ENCODE measurements at places on chromosomes 1 and 21. TPM values are rescaled to one million over a fixed set of nuclear protein-coding genes. Genes with fewer than 3 reads are reported as not detected.

DNA sequence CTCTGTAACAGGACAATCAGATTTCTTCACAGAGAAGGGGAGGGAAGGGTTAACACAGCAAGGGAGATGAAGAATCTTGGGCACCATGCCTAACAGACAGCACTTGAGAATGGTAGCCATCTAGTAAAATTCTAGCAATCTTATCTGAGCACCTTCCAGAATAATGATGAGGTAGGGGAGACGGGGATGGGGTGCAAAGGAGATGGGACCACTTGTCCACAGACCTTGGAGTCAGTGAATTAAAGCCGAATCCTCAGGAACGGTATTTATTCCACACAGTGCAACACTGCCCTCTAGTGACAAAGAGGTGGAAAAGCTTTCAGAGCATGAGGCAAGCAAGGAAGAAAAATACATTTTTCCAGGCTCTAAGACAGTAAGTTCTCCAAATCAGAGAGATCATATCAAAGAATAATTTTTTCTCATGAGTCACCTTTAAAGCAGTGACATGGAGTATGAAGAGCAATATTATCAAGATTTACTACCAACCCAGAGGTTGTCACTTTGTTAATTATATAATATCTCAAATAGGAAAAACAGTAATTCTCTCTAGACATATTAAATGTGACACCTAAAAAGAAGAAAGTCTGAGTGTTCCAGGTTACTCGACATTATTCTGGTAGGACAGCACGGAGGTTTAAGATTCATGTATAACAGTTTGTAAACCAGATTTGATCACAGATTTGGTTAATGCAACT lies 43.3 kb upstream of the LPAR3 start:
- peak; percentile 77 for DNase-seq

DNA sequence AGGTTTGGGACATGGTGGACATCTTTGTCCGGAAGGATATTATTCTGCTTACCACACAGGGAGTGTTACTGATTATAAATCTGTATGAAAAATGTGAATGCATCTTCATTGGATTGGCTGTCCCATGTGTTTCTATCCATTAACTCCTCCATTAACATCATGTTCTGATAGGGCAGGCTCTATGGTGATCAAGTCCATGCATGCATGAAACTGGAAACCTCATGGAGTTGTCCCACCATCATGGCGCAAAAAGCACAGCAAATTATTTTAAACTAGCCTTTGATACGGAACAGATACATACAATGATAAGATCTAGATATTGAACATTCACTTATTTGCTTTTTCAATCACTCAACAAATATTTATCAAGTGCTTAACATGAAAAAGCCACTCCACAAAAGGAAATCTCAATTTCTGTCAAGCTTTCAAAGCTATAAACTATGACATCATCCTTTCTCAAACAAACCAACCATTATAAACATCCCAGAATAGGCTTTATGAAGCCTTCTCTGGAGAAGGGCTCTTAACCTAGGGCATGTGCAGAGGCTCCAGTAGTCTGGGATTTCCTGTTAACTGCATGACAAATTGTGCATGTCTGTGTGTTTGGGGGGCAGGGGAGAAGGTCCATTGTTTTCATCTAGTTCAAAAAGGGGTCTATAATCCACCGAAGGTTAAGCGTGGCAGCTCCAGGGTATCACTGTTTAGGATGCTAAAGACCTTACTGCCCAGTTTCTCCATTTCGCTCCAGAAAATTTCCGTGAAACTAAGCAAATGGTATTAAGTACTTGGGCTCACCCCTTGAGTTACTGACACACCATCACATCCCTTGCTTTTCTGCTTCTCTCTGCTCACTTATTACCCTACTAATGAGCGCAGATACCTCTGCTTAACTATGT lies 46.1 kb downstream of the ADAMTS1 start:
- DNase-seq, result peak; percentile 15

AMY2A gene
- total RNA-seq, result not detected

- DNase-seq, result no peak
Observed at GRCh38 chr1:239112101-239112935, 274.1 kb upstream of the CHRM3 start.

TGFBR3 gene
- 7.4 TPM for total RNA-seq

MAN1C1 gene
- total RNA-seq, result 0.79 TPM

PHTF1 gene
- 34.7 TPM for total RNA-seq

DNA sequence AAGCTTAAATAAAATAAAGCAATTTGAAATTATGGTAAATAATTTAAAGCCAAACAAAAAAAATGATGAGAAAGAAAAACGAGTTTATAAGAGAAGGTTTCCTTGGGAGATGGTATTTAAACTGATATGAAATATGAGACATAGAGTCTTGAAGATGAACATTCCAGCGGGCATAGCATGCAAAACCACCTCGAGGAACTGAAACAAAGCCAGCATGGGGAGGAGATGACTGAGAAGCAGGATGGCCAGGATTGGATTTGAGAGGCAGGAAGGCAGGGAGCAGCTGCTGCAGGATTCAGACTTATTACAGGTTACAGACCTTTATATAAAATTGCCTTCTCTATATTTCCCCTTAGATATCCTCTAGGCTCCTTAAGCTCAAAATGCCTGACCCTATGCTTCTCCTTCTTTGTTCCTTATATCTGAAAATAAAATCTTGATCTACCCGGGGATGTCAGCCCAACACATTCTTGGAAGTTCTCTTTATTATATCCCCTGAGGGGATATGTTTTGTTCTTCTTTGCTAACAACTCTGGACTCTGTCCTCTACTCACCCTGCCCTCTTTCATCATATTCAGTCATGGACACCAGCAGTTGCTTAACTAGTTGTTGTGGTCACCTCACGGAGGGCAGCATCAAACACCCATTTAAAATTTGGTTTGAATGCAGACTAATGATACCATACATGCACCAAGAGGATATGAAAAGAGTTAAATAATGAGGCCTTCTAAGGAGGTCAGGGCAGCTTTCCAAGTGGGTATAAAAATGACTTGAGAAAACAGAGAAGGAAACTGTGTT lies 719.1 kb upstream of the B3GALT2 start:
- DNase-seq, result no peak

DNA sequence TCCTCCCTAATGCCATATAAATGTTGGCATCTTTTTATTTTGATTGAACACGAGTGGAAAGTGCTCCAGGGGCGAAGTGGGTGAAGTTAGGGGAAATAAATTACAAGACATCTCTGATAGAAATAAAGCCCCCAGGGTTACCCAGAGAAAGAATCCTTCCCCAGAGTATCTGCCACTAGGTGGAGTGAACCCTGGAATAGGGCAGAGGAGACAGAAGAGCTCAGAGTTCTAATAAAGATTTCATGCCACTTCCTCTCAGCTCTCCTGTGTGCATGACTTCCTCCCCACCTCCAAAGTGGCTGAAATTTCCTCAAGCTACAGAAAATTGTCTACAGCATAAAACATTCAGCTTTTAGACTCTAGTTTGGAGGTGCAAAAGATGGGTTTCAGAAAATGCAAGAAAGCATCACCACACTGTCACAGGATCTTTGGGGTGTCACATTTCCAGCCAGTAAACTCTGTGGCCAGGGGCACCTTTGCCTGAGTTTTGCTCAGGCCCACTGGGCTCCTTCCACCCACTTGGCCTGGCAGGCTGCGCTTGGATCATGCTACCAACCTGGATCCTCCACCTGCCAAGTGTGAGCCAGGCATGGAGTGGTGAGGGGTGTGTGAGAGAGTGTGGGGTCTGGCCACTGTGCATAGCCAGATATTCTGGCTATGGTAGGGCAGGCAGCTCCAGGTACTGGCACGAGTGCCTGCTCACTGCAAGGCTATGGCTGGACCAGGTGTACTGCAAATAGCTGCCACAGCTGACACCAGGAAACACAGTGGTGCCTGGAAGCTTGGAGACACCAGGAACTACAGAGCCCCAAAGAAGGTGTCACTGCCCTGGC lies 208.8 kb upstream of the USP25 start:
- no peak for DNase-seq

PRELP gene
- total RNA-seq, result not detected

GLIS1 gene
- total RNA-seq, result not detected

PLA2G2F gene
- total RNA-seq, result not detected

TLR5 gene
- total RNA-seq, result under 0.01 TPM

FCAMR gene
- total RNA-seq, result not detected

ADAMTSL4 gene
- 0.22 TPM for total RNA-seq

- DNase-seq, result no peak
Observed at GRCh38 chr1:160883581-160884513, 1.1 kb downstream of the ITLN1 start.

- no peak for DNase-seq
Observed at GRCh38 chr1:162536511-162536910, 25.0 kb upstream of the UAP1 start.

DNA sequence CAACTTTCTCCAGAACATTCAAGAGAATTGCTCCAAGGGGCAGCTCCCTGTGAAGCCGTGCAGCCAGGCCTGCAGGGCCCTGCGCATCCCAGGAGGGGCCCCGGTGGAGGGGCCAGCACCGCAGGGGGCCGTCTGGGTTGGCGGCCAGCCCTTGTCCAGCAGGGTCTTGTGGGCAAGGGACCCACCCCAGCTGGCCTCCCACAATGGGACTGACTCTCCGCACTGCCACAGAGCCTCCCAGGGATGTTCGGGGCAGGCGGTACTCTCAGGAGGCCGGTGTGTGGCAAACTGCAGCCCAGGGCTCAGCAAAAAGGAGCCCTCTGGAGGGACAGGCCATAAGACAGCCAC lies 68.2 kb upstream of the COL6A1 start:
- DNase-seq, result no peak

OR2M3 gene
- total RNA-seq, result not detected

GRCh38 chr1:114669562-114670082 lies at the start of gene DENND2C:
Gene DENND2C (minus strand): TSS chr1:114670049. CDS start chr1:114625984, 44,065 bp downstream.
- no peak for DNase-seq

FBXO2 gene
- 2.2 TPM for total RNA-seq

TMPRSS15 gene
- not detected for total RNA-seq

LRRC7 gene
- under 0.01 TPM for total RNA-seq

DNA sequence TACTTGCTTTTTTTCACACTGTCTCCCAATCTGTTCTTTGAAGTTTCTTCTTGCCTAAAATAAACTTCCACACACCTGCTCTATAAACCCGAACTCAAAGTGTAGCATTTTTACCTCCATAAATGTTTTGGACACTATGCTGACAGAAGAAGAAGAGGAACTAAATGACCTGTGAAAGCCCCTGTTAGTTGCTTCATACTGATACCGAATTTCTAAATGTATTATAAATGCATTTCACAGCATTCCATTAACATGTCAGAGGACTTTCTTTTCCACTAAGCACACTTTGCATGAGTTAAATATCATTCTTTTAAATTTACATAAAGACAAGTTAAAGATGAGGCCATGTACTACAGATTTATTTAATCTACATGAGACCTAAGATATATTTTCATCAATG lies 281.0 kb downstream of the SMYD3 start:
- no peak for DNase-seq

HRNR gene
- not detected for total RNA-seq

CLIC6 gene
- not detected for total RNA-seq

GRCh38 chr1:29309075-29309474 lies 72.8 kb downstream of the PTPRU start:
- DNase-seq, result no peak

GRCh38 chr1:116881879-116882520 lies 27.7 kb upstream of the PTGFRN start:
- DNase-seq, result peak; percentile 43

- DNase-seq, result no peak
Observed at GRCh38 chr1:81852961-81853360, 52.2 kb downstream of the ADGRL2 start.

GUCA2A gene
- total RNA-seq, result not detected

CELA2A gene
- not detected for total RNA-seq

SMIM34 gene
- total RNA-seq, result not detected

- peak; percentile 54 for DNase-seq
Observed at GRCh38 chr1:31102501-31102950, 37.0 kb upstream of the PUM1 start.

- DNase-seq, result no peak
Observed at GRCh38 chr1:245039196-245039595, 115.6 kb upstream of the KIF26B start.

DNA sequence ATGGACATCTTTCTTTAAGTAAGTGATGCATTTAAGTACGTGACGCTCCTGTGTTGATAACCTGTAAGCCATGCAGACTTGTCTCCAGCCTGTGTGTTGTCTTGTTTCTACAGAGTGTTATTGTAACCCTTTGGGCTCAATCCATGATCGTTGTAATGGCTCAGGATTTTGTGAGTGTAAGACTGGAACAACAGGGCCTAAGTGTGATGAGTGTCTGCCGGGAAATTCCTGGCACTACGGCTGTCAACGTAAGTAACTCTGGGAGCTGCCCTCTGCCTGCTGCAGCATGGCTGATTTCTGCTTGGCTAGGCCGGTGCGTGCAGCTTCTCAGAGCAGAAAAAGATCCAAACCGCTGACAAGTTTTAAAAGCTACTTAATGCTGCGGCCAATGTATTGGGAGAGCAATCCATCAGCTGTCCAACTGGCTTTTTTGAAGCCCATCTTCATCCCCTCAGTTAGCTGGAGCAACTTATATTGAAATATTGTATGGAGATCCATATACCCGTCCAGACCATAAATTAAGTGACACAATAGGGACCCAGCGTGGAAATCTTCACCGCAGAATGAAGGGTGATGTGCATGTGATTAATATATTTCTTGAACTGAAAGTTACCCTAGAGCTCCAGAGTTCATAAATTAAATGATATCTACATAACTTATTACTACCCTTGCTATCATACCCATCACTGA lies 295.9 kb downstream of the NTNG1 start:
- no peak for DNase-seq

GRCh38 chr1:18951818-18952391 lies 4.6 kb downstream of the IFFO2 start:
- DNase-seq, result no peak

DNA sequence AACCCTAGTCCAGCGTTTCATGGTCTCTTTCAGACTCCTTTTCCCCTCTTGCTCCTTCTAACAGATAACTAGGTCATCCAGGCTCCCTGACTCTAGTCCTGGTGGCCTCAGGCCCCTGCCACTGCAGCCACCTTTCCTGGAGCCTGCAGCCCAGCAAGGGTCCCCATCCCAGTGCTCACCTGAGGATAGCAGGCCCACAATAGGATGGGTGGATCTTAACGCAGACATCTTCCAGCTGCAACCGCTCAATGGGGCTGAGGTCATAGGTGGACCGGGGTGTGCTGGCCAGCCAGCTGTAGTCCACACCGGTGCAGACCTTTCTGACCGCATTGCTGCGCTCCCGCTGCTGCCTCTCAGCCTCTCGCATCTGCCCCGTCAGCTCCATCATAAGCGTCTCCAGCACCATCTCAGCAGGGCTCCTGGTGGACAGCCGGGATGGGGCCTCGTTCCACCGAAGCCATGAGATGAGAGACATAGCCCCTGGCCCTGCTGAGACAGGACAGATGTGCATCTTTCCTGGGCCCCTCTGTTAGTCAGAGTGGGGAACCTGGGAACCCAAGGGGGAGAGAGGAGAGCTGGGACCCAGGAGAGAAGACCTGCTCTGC lies 10.9 kb downstream of the RD3 start:
- DNase-seq, result no peak

All from lung microvascular endothelial cell (primary cell).